Putamen (tissue), 1 donor: ENCODE measurements at places on chromosomes 16 and 17.

DNA sequence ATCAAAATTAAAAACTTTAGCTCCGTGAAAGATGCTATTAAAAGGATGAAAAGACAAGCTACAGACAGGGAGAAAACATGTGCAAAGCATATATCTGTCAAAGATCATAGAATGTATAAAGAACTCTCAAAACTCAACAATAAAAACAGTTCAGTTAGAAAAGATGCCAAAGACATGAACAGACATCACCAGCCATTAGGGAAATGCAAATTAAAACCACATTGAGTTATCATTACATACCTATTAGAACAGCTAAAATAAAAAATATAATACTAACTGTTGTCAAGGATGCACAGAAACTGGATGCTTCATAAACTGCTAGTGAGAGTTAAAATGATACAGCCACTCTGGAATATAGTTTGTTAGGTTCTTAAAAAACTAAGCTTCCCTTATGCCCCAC lies 58.8 kb downstream of the NFATC3 start:
- DNase-seq, result no peak

- no peak for DNase-seq
Measured at GRCh38 chr16:70254965-70255286, 3.2 kb upstream of the EXOSC6 start.

DNA sequence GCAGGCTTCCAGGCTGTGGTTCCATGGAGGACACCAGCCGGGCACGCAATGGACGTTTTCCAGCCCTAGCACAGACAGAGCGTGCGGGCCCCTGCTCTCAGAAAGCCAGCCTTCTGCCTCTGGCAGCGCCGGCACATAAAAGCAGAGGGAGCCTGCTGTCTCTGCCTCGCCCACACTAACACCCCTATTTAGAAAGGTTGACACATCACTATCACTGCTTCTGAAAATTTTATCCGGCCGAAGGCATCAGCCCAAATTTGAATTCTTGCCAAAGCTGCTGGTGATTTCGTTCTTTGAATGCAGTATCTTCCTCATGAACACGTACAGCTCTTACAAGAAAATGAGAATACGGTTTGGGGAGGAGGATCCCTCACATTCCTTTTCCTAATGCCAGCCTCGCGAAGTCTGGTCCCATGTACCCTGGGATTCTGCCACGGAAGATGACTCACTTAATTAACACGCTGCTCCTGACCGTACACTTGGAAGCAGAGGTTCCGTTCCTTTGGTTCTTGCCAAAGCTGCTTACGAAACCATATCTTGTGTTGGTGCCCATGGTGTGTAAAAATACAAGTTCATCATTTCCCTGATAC lies 1.3 kb upstream of the RAB11FIP3 start:
- DNase-seq, result peak; percentile 66

DNA sequence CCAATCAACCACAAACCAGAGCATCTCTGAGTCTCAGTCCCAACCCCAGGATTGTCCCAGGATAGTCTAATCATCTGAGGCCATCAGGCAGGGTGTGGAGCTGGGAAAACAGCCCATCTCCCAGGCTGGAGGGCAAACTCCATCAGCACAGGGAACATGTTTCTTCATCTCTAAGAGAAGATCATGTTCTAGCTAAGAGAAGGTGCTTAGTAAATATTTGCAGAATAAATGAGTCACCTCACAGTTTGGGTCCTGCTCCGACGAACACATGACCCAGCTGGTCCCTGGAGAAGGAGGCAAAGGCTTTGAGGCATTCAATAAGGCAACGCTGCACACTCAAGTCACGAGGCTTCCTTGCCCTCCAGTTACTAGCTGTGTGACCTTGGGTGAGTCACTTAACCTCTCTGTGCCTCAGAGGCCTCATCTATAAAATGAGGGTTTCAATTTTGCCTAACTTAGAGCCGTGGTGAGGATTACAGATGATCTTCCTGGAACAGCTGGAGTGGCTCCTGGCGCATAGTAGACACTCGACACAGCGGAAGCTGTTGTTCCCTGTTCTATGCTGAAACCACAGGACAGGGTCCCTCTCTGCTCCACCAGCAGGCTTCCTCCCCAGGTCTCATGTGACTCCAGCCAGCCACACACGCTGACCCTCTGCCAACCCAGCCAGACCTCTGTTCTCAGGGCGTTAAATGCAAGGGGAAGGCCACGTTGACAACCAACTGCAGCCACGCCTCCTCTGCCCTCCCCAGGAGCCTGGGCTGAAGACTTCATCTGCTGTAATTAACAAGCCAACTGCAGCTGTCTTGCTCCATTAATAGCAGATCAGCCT lies 10.3 kb upstream of the RPL38 start:
- no peak for DNase-seq

DNA sequence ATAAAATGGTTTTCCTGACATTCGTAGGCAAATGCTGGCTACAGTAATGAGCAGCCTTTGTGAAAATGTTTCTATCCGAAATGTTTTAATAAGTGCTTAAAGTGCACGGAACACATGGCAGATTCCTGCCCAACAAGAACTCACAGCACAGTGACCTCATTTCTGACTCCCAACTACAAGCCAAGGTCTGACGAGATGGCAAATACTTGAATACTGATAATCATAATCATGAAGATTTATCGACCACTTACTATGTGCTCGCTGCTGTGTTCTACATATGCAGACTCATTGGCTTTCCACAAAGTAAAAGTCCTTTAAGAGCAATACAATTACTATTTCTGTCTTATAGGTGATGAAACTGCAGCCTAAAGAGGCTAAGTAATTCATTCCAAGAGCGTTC lies 238.1 kb upstream of the CDH5 start:
- DNase-seq, result no peak

- no peak for DNase-seq
Measured at GRCh38 chr16:27384425-27384824, 17.5 kb upstream of the IL21R start.

GRCh38 chr17:81002013-81002384 lies 10.4 kb downstream of the CHMP6 start:
- no peak for DNase-seq

DNA sequence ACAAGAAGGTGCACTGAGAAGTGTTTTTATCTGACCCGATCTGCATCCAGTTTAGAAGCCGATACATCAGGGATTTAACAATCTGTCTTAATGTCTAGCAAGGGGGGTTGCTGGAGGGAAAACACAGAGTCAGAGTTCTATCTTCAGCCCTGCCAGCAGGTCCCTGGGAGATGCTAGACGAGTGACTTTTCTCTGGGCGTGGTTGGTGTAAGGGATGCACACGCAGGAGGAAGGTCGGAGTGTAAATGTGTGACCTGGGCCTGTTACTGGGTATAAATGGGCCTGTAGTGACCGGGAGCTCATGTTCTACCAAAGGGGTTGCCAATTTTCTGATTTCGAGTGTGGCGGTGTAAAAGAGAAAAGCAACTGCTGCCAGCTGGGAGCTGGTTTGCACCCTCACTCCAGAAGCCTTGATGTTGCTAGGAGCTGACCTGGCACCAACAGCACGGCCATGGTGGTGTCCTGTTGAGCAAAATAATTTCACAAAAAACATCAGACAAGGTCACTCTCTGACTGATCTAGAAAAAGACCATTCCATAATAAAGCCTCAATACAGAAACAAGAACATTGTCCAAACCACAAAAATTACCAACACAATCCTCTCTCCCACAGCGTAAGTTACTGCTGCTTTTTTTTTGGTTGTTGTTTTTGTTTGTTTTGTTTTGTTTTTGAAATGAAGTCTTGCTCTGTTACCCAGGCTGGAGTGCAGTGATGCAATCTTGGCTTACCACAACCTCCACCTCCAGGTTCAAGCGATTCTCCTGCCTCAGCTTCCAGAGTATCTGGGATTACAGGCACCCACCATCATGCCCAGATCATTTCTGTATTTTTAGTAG lies 1.3 kb upstream of the KCTD13 start:
- DNase-seq, result peak; percentile 38

- no peak for DNase-seq
Measured at GRCh38 chr17:65346166-65346565, 209.0 kb downstream of the RGS9 start.

- DNase-seq, result no peak
Measured at GRCh38 chr16:88398874-88399178, 16.1 kb downstream of the ZNF469 start.

- DNase-seq, result no peak
Measured at GRCh38 chr16:85833219-85833920, 33.9 kb downstream of the COX4I1 start.

- no peak for DNase-seq
Measured at GRCh38 chr17:1323336-1323735, 43.9 kb downstream of the TRARG1 start.
